ENCODE measurements at places on chromosomes 4 and X.

- no peak for DNase-seq
These were observed 30.5 kb upstream of the PPP2R2C start for GRCh38 chr4:6502747-6503465.

DNA sequence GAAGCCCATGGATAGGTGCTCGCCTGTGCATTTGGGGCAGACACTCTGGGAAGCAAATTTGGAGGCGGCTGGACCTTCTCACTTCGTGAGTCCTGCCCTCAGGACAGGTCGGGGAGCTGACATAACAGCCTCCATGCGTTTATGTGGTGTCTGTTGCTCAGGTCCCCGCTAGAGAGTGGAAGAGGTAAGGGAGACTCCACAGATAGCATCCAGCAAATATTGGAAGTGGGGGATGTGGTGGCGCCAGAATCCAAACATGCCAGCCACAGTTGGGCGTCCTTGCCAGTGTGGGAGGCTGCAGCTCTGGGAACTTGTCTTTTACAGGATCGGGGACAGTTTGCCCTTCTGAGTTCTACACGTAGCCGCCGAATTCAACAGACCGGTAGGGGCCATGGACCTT is 47.8 kb downstream of the ZNF182 start:
- no peak for DNase-seq

DNA sequence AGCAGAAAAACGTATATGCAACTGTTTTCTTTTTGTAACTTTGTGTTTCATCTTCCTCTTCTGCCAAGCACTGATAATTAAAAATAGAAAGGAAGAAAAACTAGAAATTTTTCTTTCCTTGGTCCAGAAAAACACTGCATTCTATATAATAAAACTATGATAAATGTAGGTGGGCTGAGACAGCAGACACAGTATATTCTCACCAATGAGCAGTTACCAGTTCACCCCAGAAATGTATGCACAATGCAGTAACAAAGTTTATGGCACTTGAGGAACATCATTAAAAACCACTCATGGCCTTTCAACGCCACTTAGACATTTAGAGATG is 79.4 kb downstream of the FAT1 start:
- DNase-seq = no peak

GRCh38 chr4:57672846-57673433 is 562.8 kb upstream of the IGFBP7 start:
- no peak for DNase-seq

GRCh38 chr4:142548491-142548890 is 297.6 kb downstream of the INPP4B start:
- DNase-seq = no peak

- no peak for DNase-seq
These were observed 431.8 kb upstream of the HTR2C start for GRCh38 chrX:114152130-114152529.

DNA sequence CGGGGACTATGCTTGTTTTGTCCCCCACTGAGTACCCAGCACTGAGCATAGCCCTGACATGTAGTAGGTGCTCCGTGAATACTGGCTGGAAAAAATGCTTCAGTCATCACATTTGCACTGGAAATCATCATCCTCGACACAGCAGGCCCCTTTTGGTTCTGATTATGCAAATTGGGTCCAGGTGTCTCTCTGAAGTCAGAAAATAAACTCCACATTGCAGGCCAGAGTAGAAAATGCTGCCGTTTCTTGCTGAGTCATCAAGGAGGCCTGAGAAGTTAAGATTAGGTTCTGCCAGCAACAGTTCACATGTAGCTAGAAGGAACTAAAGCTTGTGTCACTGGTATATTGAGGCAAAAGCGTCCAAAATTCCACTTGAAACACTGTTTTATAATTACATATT is 15.0 kb upstream of the STK32B start:
- no peak for DNase-seq

DNA sequence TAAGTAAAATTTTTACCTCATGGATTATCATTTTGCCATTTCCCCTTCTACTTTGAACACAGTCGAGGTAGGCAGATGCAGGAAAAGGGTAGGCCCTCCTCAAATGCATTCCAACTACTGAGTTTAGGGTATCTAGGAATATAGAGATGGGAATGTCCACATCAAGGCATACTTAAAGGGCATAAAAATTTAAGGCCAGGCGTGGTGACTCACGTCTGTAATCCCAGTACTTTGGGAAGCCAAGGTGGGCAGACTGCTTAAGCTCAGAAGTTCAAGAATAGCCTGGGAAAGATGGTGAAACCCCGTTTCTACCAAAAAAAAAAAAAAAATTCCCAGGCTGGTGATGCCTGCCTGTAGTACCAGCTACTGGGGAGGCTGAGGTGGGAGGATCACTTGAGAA is 146.5 kb downstream of the PDGFC start:
- DNase-seq = no peak

DNA sequence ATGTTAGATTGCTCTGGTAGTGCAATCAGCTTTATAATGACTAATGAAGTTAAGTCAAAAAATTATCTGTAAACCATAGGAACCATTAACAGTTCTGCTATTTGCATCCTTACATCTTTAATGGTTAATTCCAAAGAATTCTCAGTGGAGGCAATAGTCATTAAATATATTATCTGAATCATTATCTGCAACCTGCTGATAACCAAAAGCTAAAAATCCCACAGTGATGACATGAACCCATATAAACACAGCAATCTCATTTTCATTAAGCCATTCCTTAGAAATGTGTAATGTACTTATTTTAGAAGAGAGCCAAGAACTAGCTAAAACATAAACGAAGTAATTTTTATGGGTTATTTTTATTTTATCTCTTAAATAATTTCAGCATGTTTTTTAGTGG is 60.2 kb downstream of the MAGEB16 start:
- DNase-seq = no peak

GRCh38 chr4:24080871-24081270 is 191.0 kb upstream of the PPARGC1A start:
- no peak for DNase-seq

GRCh38 chrX:88202149-88202548 is 544.9 kb upstream of the CPXCR1 start:
- no peak for DNase-seq

- no peak for DNase-seq
These were observed 115.0 kb downstream of the PJA1 start for GRCh38 chrX:69050051-69050765.

- no peak for DNase-seq
These were observed 22.9 kb upstream of the CLGN start for GRCh38 chr4:140450352-140450751.

GRCh38 chr4:84529169-84529751 is 30.2 kb upstream of the NKX6-1 start:
- peak; percentile 25 for DNase-seq

DNA sequence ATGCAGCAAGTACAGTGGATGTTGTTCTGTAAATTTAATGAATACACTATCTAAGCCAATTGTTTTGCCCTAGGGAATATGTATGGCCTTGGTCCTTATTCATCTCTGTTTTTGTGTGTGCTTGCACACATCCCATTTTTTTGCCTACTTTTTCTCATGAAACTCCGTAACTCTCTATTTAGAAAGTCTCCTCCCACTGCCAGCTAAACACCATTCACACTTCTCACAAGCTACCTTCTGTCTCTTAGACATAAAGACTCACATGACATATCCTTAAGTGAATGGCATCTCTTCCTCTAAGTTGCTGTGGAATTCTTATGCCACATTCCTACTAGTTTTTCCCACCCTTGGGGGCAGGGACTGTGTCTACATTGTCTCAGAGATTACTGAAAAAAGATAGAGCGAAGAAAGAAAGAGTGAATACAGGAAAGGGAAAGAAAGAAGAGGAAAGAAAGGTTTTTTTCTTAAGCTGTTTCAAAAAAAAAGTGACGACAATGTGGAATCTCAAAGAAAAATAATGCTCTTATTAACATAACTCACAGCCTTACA is 117.5 kb downstream of the ATG4A start:
- no peak for DNase-seq

Measured in CD4-positive, alpha-beta T cell treated with Interleukin-10 for 1 hour (primary cell).